ENCODE measurements at places on chromosomes 3 and 15.
A peak's percentile ranks its signal among the peaks of the same experiment; 100 is the strongest.

GRCh38 chr3:117488983-117489382, 779.4 kb downstream of the TUSC7 start:
- DNase-seq, result no peak

DNA sequence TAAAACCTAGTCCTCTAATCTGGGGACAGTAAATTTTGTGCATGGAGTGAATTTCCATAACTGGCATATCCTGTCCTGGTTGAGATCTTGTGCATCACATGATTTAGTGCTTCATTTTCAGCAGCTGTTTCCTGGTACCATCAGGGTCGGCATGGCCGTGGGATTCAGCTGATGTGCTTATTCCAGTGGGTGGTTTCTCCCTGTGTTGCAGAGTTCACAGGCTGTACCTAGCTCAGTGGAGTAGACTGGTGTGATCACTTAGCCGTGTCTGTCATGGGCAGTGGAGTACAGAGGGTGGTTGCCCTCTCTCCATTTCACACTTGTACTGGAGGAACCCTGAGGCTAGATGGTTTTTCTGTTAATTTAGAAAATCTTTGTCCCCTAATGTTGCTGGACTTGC, 228.5 kb downstream of the PTPRG start:
- DNase-seq, result no peak

GRCh38 chr3:47004369-47005211, 25.1 kb downstream of the NBEAL2 start:
- DNase-seq, result no peak

DNA sequence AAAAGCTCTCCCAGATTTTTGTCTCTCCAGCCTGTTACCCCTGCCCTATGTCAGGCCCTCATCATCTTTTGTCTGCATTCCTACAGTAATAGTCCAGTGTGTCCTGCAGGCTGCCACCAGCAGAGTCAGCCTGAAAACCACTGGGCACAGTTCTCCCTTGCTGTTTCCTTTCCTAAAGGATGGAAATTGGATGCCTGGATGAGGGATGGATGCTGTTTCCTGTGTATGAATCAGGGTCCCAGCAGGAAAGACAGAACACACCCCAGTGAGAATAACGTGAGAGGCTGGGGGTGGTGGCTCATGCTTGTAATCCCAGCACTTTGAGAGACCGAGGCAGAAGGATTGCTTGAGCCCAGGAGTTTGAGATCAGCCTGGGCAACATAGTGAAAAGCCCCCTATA, 3.3 kb upstream of the SNX33 start:
- no peak for DNase-seq

DNA sequence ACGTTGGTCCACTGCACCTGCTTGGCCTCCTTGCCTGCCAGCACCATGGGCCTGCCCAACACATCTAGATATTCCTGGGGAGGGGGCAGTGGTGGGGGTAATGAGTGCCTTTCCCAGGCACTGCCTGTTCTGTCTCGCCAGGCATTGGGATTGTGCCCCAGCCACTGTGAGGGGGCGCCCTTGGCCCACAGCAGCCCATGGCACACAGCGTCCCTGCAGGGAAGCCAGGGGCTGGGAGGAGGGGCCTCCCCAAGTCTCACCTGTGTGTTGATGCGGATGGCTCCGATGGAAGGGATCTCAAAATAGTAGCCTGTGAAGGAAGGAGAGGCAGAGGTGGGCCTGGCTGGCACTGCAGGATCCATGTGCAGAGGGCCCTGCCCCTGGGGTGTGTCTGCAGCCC, 18.7 kb upstream of the TMEM115 start:
- no peak for DNase-seq

- DNase-seq, result peak; percentile 51
Measured at GRCh38 chr3:156762631-156763185, 63.4 kb upstream of the LEKR1 start.

- no peak for DNase-seq
Measured at GRCh38 chr15:89393056-89393455, 58.4 kb upstream of the POLG start.

DNA sequence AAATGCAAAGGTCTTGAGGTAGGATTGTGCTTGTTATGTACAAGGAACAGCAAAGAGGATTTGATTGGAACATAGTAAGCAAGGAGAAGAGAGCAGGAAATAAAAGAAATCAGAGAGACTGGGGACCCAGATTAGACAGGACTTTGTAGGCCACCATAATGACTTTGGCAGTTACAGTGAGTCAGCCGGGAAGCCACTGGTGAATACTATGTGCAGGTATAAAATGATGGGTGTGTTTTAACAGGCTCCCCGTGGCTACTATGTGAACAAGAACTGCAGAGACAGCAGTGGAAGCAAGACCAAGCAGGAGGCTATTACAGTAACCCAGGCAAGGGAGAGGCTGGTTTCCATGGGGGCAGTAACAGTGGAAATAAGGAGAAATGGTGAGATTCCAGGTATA, 55.2 kb downstream of the NPTN start:
- DNase-seq, result no peak

GRCh38 chr15:99992611-99993231, 259.5 kb upstream of the LYSMD4 start:
- no peak for DNase-seq

- no peak for DNase-seq
Measured at GRCh38 chr3:172704001-172704400, 6.9 kb downstream of the NCEH1 start.

DNA sequence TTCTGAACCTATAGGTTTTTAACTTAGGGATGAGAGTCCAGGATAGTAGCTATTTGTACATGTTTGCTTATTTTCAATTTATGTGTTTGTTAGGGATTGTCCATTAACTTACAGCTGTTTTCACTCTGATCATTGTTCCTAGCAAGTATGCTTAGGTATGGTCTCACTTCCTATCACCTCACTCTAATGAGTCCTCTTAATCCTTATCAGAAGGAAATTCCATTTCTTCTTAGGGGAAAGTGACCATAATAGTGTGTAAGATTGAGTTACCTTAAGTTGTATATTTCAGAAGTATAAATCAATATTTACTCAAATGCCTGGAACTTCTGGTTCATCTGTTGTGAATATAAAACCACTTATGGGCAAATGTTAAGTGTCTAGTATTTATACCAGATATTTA, 53.0 kb downstream of the PIAS1 start:
- DNase-seq, result no peak

- no peak for DNase-seq
Measured at GRCh38 chr15:50906954-50907600, 1.4 kb upstream of the AP4E1 start.

All from BJ (cell line).